Mesothelial cell of epicardium (in vitro differentiated cells): ENCODE measurements at places on chromosomes 1 and 21. TPM values are rescaled to one million over a fixed set of nuclear protein-coding genes. Genes with fewer than 3 reads are reported as not detected.

The CYP4X1 gene
- 0.36 to 0.94 TPM (median 0.62 TPM) in 3 replicates for total RNA-seq

GRCh38 chr21:37337831-37338230 is 28.7 kb upstream of the DYRK1A start:
- H3K4me1 ChIP-seq, result peaks cover 38% of the 10 kb centered on the region
- DNase-seq, result no peak
- no peak overlapping the region for H3K27ac ChIP-seq
- no peaks in the 10 kb centered on the region for H3K36me3 ChIP-seq
- no peak overlapping the region for H3K4me3 ChIP-seq

- H3K4me3 ChIP-seq, result no peak overlapping the region
- peaks cover 25% of the 10 kb centered on the region for H3K4me1 ChIP-seq
- H3K27ac ChIP-seq, result peak overlapping the region; percentile 35
- no peak for DNase-seq
These were observed 4.5 kb downstream of the RFX5 start for GRCh38 chr1:151342569-151342968.

GRCh38 chr1:8354038-8354437 is 36.1 kb downstream of the SLC45A1 start:
- no peaks in the 10 kb centered on the region for H3K4me1 ChIP-seq
- no peak for DNase-seq
- H3K4me3 ChIP-seq, result no peak overlapping the region
- H3K36me3 ChIP-seq, result peaks cover 35% of the 10 kb centered on the region
- H3K27ac ChIP-seq, result no peak overlapping the region

DNA sequence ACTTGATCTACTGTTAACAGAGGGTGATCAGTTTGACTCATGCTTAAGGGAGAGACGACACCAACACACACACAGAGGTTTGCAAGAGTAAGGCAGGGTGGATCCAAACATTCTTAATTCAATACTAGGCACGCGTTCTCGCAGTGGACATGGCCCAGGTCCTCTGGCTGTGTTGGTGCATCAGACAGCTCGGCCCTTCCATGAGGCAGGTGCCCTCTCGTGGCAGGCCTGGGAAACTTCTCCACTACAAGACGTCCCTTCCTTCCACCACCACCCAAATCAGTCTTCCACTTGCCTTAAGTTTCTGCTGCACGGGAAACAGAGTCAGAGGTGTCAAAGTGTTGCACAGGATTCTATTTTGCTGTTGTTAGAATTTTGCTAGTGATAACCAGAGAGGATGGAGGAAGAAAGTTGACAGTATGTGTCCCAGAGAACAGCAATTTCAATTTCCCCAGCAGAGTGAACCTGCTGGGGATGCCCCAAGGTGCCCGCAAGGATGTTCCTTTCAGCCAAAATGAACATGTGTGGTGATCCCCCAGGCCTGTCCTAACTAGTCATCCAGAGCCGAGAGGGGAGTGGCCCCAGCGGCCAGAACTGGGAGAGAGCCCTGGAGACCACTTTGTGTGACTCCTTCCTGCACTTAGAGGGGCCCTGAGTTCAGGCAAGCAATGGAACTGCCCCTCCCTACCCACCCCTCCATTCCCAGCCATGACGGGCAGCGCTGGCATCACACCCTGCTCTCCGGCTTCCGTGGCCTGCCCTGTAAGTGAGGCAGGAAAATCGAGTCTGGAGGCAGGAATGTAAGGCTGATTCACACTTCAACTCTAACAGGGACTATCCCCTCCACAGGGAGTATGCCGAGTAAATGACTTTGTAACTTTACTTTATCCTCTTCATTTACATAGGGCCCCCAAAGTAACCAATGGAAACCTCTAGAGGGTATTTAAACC is 34.8 kb downstream of the MX1 start:
- H3K27me3 ChIP-seq, result no peaks in the 10 kb centered on the region
- no peak overlapping the region for H3K27ac ChIP-seq
- DNase-seq, result peak; percentile 50
- H3K4me3 ChIP-seq, result no peak overlapping the region
- H3K36me3 ChIP-seq, result peaks cover 13% of the 10 kb centered on the region

The SPRR1B gene
- not detected in 3 replicates for total RNA-seq

DNA sequence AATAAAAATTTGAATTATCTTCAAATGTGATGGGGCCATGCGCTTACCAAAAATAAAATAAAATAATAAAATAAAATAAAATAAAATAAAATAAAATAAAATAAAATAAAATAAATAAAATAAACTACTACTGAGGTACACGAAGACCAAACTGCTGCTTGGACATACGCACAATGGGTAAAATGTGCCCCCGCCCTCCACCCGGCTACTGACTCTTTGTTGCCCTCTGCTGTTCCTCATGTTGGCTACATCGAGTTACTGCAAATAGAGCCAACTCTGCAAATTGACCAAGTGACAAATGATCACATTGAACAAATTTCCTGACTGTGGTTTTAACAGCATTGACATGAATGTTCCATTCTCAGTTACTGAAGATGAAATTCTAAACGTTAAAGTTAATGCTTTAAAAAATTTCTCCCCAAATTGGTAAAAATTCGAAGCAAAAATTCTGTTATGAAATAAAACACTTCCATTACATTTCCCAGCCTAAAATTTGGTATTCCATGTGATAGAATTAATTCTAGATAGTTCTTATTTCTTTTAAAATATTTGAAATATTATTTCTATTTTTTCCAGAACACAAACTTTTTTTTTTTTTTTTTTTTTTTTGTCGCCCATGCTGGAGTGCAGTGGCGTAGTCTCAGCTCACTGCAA is 18.8 kb upstream of the MAP1LC3C start:
- no peak for DNase-seq
- H3K4me1 ChIP-seq, result no peaks in the 10 kb centered on the region
- no peak overlapping the region for H3K27ac ChIP-seq
- no peak overlapping the region for H3K4me3 ChIP-seq
- no peaks in the 10 kb centered on the region for H3K36me3 ChIP-seq

GRCh38 chr1:8095584-8095983 is 69.5 kb upstream of the ERRFI1 start:
- H3K36me3 ChIP-seq, result peaks cover 3% of the 10 kb centered on the region
- DNase-seq, result no peak
- no peaks in the 10 kb centered on the region for H3K27me3 ChIP-seq
- H3K27ac ChIP-seq, result no peak overlapping the region
- peaks cover 45% of the 10 kb centered on the region for H3K4me1 ChIP-seq
- no peak overlapping the region for H3K4me3 ChIP-seq

GRCh38 chr1:19179597-19180264 is 30.3 kb downstream of the UBR4 start:
- peaks cover 43% of the 10 kb centered on the region for H3K36me3 ChIP-seq
- no peaks in the 10 kb centered on the region for H3K27me3 ChIP-seq
- H3K4me1 ChIP-seq, result no peaks in the 10 kb centered on the region

- no peak for DNase-seq
- peaks cover 17% of the 10 kb centered on the region for H3K36me3 ChIP-seq
- H3K27ac ChIP-seq, result no peak overlapping the region
- H3K4me1 ChIP-seq, result no peaks in the 10 kb centered on the region
- H3K27me3 ChIP-seq, result no peaks in the 10 kb centered on the region
These were observed 16.5 kb downstream of the CLDN19 start for GRCh38 chr1:42723511-42723910.

The NLRP3 gene
- 0.13 to 0.34 TPM (median 0.22 TPM) in 3 replicates for total RNA-seq

The NR5A2 gene
- total RNA-seq, result 0.25 to 1.2 TPM (median 0.38 TPM) in 3 replicates

- no peaks in the 10 kb centered on the region for H3K36me3 ChIP-seq
- no peak overlapping the region for H3K27ac ChIP-seq
- peaks cover 30% of the 10 kb centered on the region for H3K4me1 ChIP-seq
- DNase-seq, result no peak
- H3K27me3 ChIP-seq, result no peaks in the 10 kb centered on the region
These were observed 29.0 kb downstream of the JUN start for GRCh38 chr1:58754683-58755467.

The KCNC4 gene
- 4.5 to 5.4 TPM (median 5.1 TPM) in 3 replicates for total RNA-seq

The INSRR gene
- 0.45 to 0.66 TPM (median 0.51 TPM) in 3 replicates for total RNA-seq

- no peak for DNase-seq
- no peak overlapping the region for H3K4me3 ChIP-seq
- no peaks in the 10 kb centered on the region for H3K27me3 ChIP-seq
- peaks cover 4% of the 10 kb centered on the region for H3K4me1 ChIP-seq
- no peaks in the 10 kb centered on the region for H3K36me3 ChIP-seq
- H3K27ac ChIP-seq, result no peak overlapping the region
These were observed 21.9 kb downstream of the FMO2 start for GRCh38 chr1:171206978-171207355.

GRCh38 chr1:200226268-200226968 is 183.4 kb downstream of the ZNF281 start:
- no peak for DNase-seq
- no peaks in the 10 kb centered on the region for H3K36me3 ChIP-seq
- H3K27ac ChIP-seq, result no peak overlapping the region
- no peak overlapping the region for H3K4me3 ChIP-seq
- H3K4me1 ChIP-seq, result peaks cover 17% of the 10 kb centered on the region
- peaks cover 16% of the 10 kb centered on the region for H3K27me3 ChIP-seq

- H3K36me3 ChIP-seq, result peaks cover 36% of the 10 kb centered on the region
- no peaks in the 10 kb centered on the region for H3K4me1 ChIP-seq
- H3K27me3 ChIP-seq, result no peaks in the 10 kb centered on the region
- DNase-seq, result no peak
- H3K27ac ChIP-seq, result no peak overlapping the region
- no peak overlapping the region for H3K4me3 ChIP-seq
These were observed 59.3 kb downstream of the SLC37A1 start for GRCh38 chr21:42572906-42573495.

DNA sequence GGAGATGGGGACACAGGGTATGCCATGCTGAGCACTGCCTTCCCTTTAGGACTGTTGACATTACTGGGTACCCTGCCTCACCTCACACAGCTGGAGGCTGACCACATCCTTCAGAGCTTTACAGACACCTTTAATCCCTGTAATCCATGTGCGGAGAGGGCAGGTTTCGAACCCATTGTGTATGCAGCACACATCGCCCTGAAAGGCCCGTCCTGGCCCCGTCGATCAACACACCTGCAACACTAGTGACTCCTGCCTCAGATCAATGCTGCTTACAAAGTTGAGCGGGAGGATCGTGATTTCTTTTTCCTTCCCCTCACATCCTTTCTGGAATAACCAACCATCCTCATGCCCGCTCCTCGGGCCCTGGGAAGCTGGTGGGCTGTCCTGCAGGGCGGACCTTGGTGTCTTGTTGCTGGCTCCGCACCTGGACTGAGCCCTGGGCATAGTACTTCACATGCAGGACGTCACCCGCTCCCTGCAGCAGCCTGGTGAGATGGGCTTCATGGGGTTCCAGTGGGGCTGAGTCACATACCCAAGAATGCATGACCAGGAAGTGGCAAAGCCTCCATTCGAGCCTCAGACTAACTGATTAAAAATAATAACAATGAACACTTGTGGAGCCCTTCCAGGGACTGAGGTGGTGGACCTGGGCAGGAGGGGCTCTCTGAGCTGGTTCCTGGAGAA is 403.6 kb downstream of the PTPRU start:
- no peak overlapping the region for H3K27ac ChIP-seq
- no peak overlapping the region for H3K4me3 ChIP-seq
- no peaks in the 10 kb centered on the region for H3K4me1 ChIP-seq
- peaks cover 29% of the 10 kb centered on the region for H3K27me3 ChIP-seq
- peak; percentile 26 for DNase-seq

GRCh38 chr1:3931007-3931912 is 31.2 kb upstream of the C1orf174 start:
- no peak overlapping the region for H3K27ac ChIP-seq
- H3K36me3 ChIP-seq, result no peaks in the 10 kb centered on the region
- H3K4me3 ChIP-seq, result no peak overlapping the region
- no peaks in the 10 kb centered on the region for H3K4me1 ChIP-seq
- DNase-seq, result no peak
- peaks cover 38% of the 10 kb centered on the region for H3K27me3 ChIP-seq

The CD1D gene
- total RNA-seq, result 2.2 to 2.8 TPM (median 2.8 TPM) in 3 replicates

DNA sequence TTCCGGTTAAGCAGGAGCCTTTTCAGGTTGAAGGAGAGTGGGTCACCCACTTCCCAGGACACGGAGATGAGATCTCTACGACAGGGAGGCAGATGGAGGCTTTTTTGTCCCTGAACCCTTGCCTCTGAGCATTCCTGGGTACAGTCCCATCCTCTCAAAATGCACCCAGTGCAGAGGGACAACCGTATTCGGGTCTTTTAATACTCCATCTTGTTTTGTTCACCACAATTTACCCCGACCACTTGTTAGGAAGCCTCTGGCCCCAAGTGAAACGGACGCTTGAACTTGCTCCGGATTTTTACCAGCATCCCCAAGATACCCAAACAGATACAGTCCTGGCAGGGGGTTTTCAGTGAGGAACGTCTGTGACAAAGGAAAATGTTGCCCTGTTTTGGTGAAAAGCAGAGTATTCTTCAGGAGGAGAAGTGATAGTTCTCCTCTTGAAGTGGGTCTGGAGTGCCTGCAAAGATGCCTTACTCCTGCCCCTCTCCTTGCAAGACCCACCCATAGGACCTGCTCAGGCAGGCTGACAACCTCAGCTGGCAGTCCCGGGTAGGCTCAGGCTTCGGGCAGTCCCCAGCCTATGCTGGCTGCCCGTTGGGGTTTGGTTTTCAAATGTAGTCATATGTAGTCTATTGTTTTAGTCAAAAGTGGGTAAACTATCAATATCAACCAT is 669 bp upstream of the ARL8A start:
- H3K4me1 ChIP-seq, result peaks cover 19% of the 10 kb centered on the region
- DNase-seq, result no peak
- H3K27ac ChIP-seq, result peak overlapping the region; percentile 83
- no peaks in the 10 kb centered on the region for H3K27me3 ChIP-seq

The HPCA gene
- total RNA-seq, result 2.3 to 2.9 TPM (median 2.9 TPM) in 3 replicates

- no peaks in the 10 kb centered on the region for H3K36me3 ChIP-seq
- peak; percentile 62 for DNase-seq
- peaks cover 46% of the 10 kb centered on the region for H3K27me3 ChIP-seq
- H3K4me3 ChIP-seq, result no peak overlapping the region
These were observed 8.6 kb downstream of the KCNC4 start for GRCh38 chr1:110218739-110219138.
